ENCODE measurements at places on chromosomes 4 and X.
A peak's percentile ranks its signal among the peaks of the same experiment; 100 is the strongest.

DNA sequence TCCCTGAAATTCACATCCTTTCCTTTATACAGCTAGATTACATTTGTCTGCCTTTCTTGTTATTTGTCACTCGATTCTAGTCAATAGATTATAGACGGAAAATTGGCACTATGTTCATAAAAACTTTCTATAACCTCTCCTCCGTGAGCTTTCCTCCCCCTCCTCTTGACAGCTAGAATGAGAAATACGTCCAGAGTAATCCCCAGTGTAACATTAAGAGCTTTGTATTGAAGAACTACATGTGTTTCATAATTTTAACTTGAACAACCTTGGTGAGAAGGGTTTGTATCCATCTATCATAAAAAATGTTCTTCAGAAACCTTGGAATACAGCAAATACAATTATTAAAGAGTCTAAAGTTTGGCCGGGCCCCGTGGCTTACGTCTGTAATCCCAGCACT, 1707.4 kb downstream of the PCDH7 start:
- DNase-seq: no peak

DNA sequence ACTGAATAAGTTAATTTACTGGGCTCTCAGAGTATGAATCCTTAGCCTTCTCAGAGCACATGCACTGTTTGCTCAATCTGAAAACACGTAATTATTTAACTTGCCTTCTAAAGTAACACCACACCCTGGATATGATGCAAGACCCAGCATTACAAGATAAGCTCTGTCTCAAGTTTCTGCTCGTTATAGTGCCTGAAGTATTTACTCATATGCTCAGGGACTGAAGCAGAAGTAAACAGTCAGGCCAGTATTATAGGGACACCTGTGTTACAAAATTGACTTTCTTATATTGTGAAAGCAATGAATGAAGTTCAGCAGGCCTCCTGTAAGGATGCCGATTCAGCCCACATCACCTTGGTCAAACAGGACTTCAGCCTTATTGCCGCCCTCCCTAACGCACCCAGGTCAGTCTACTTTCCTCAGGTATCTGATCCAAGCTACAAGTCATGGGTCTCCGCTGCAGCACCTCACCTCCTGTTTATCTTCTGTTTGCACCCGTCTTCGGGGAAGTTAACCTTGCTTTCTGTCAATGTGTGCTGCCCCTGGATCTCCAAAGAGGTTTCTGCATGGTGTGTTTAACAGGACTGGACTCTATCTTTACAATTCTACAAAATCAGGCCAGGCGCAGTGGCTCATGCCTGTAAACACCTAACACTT, 42.8 kb upstream of the KLF3 start:
- DNase-seq: no peak

DNA sequence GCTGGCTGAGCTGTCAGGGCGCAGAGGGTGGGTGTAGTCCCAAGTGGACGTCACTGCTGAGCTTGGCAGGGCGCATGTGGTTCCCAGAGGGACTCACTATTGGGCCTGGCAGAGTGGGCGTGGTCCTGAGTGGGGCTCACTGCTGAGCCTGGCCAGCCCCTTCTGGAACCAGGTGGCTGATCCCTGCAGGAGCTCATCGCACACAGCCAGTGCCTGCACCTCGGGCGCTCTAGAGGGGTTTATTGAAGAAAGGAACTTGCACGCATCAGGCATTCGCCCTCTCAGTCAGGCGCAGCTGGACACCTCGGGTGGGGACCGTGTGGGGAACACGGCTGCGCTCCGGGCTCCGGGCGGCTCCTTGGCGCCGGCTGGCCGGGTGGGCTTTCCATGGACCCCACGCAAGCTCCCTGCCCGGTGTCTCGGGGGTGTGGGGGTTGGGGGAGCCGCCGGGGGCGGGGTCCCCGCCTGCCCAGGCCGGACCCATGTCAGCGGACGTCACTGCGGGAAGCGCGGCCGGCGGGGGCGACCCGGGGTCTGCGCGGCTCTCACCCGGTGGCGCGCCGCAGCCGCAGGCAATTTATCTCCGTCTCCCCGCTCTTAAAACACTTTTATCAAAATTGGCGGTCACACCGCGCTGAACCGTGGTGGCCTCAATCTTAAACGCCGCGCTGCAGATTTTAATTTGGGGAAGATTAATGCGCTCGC, 65.4 kb upstream of the NKX1-1 start:
- DNase-seq: no peak

GRCh38 chrX:85851418-85851817, 195.9 kb downstream of the CHM start:
- no peak for DNase-seq

GRCh38 chr4:156956826-156957368, 14.7 kb downstream of the PDGFC start:
- no peak for DNase-seq

DNA sequence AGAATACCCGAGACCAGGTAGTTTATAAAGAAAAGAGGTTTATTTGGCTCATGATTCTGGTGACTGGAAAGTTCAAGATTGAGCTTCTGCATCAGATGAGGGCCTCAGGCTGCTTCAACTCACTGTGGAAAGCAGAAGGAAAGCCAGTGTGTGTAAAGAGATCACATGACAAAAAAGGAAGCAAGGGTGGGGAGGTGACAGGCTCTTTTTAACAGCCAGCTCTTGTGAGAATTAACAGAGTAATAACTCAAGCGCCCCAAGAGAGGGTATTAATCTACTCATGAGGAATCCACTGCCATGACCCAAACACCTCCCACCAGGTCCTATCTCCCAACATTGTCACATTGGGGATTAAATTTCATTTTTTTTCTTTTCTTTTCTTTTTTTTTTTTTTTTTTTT, 6.3 kb upstream of the YIPF6 start:
- no peak for DNase-seq

- no peak for DNase-seq
These were observed 67.6 kb upstream of the GUCY1A1 start for GRCh38 chr4:155599085-155599484.

- no peak for DNase-seq
These were observed 71.7 kb downstream of the SRPX start for GRCh38 chrX:38149016-38149415.

DNA sequence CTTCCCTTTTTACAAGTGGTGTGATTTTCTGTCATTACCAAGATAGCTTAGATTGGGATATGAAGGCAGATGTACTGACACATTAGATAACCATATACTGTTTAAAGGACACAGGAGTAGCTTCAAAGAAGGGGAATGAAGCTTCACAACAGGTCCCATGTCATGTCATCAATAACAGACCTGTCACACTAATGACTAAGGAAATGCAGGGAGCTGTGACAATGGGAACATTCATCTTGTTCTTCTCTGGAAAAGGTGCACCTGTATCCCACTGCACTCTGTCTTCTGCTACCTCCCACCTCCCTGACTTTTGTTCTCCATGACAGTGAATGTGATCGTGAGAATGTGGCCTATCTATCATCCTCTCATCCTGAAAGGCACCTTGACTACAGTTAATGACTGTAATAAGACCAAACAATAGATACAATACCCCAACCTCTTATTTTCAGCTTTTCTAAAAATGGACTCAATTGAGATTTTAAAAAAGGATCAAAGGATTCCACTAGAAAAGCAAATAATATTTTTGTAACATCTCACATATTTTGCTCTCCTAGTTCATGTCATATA, 472.5 kb downstream of the STPG2 start:
- DNase-seq: peak; percentile 64

GRCh38 chrX:130295519-130296296, 27.0 kb upstream of the ZNF280C start:
- DNase-seq: no peak

DNA sequence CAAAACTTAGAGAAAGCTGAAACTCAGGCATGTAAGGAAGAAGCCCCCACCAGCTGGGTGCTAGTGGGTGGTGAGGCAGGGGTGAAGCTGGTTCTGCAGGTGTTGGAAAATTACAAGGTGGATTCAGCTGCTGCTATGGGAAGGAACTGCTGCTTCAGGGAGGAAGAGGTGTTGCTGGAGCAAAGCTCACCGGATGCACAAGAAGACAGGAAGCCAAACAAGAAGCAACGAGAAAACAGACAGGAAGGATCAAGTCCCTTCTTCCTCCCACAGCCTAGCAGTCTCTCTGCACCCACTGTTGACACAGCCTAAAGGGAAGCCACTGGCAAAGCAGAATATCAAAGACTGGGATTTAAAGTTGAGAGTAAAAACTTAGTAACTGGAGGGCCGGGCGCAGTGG, 100.2 kb upstream of the JADE1 start:
- DNase-seq: no peak

DNA sequence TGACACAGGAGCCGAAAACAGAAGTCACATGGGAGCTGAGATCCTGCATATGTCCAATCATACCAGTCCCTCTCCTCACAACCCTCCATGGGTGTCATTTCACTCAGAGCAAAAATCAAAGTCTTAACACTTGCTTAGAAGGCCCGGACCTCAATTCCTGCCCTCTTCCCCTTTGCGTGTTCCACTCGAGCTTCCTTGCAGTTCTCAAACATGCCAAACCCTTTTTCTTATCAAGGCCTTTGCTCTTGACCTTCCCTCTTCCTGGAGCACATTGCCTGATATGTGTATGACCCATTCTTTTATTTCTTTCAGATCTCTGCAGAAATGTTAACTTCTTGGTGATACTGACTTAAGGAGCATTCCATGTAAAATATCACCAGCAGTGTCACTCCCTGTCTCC, 87.0 kb upstream of the USP38 start:
- DNase-seq: no peak

DNA sequence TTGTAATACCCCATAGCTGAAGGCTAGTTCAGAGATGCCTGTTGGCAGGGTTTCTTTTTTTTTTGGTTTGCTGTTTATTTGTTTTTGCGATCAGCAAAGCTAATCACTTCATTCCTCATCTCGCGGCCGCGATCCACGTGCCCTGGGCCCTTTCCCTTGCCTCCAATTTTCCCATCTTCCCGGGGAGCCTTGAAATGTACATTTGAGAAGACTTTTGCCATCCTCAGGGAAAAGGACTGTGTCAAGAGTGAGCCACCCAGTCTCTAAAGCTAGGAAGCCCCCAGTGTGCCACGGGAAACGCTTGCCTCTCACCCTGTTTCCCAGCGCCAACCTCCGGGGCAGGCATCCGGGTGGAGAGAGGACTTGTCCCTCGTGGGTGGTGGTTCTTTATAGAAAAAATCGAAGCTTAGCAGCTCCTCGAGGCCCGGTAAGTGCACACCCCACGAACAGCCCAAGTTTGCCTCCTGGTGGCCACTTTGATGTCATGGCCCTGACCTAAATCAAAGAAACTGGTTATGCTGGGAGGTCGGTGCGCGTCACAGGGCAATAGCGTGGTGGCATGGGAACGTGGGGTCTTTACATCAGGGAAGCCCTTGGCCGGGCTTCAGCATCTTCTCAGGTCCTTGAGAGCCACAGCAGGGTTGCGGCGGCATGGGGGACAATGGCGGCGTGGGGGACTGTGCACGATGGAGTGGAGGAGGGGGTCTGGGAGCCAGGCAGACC, 42.0 kb downstream of the MAP7D3 start:
- DNase-seq: no peak

- DNase-seq: no peak
These were observed at the start of gene GPC3 for GRCh38 chrX:133985164-133985966. Gene GPC3, minus strand, starts transcription at chrX:133985594.

GRCh38 chr4:158621729-158622128, 50.0 kb downstream of the C4orf46 start:
- no peak for DNase-seq

- no peak for DNase-seq
These were observed 10.9 kb upstream of the WDFY3 start for GRCh38 chr4:84977396-84977795.

GRCh38 chr4:140877781-140878180, 121.6 kb upstream of the TBC1D9 start:
- DNase-seq: no peak

DNA sequence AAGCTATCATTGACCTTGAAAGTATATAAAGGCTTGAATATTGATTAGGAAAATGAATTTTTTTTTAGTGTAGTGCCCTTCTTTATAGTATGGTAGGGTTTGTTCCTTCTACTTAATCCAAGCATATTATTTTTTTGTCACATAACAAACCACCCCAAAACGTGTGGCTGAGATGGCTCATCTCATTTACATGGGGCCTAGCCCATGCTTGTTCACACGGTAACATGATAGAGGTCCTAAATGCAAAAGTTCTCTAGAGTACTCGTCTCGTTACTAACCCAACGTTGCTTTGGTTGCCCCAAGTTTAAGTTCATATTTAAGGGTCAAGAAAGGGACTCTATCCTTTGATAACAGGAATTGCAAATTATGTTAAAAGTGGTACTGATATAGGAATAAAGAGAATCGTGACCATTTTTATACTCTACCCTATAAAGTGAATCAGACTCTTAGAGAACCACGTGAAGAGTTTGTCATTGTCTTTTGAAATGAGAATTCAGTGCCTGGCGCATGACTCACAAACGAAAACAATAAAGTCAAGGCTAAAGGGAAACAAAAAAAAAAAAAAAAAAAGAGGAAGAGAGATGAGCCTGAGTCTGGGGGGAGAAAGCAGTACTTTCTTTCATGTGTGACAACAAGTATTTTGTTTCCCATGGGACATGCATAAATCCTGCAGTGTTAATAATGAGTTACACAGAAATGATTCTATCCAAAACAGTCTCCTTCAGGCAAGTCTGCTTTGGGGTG, 402.8 kb upstream of the NWD2 start:
- DNase-seq: no peak

DNA sequence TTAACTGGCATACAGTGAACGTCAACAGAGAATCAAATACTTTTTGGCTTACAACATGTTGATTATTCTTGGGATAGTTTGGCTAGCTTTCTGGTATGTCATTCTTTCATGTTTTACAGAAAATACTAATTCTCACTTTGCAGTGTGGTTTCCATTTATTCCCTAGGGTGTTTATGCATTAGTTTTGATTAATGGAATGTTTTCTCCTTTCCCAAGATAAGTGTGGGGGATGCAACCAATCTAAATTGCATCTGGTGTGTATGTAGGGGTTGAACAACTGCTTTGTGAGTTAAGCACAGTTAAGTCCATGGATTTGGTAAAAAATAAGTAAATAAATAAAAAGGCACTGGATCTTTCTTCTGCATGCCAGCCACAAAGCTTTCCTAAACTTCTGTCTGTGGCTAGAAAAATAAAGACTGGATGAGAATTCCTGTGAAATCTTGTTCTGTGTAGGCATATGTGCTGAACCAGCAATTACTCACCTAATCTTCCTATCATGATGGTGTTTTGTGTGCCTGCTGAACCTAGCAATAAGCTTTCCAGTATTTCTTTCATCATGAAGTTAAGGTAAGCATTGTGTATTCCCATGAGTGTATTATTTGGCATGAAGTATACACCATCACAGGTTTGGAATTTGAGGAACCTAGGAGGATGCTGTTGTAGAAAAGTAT, 50.6 kb upstream of the TENM3 start:
- no peak for DNase-seq

DNA sequence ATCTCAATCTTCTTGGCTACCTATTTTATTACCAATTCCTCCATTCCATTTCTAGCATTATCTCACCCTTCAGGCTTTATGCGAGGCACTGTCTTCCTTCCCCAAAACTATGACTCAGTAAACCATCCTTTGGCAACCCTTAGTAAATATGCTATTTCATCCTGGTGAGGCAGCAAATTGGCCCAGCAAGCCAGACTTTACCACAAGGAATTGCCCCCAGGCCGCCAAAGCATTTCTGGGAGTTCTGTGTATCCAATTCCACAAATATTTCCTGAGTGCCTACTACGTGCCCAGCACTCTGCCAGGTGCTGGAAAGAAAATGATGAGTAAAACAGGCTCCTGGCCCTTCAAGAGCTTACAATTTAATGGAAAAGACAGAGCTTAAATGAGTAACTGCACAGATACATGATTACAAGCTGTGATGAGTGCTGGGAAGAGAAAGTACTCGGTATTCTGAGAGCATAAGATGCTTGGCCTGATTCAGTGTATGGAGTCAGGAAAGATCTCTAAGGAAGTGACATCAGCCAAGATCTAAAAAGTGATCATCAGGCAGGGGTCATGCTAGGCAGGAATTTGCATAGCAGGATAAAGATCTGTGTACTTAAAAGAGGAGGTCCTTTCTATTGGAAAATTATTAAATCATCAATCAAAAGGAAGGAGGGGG, 193.8 kb downstream of the ADAMTS3 start:
- no peak for DNase-seq
